ENCODE measurements at places on chromosomes 1 and 21.

- DNase-seq = no peak
These were observed 2.0 kb upstream of the ENAH start for GRCh38 chr1:225654688-225655508.

- peak; percentile 8 for DNase-seq
These were observed 215.4 kb downstream of the OLFM3 start for GRCh38 chr1:101781201-101781831.

- no peak for DNase-seq
These were observed 13.9 kb upstream of the LAX1 start for GRCh38 chr1:203751051-203751450.

DNA sequence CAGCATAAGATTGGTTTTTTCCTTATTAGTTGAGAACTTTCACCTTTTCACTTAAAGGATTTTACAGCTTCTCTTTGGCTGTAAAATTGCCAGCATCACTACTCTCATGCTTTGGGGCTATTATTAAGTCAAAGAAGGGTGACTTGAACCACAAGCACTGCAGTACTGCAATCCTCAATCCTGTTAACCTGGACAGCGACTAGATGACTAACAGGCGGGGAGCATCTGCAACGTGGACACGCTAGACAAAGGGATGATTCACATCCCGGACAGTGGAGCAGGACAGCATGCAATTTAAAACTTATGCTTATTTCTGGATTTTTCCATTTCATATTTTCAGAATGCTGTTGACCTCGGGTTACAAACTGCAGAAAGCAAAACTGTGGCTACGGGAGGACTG lies 8.1 kb downstream of the ARV1 start:
- no peak for DNase-seq

DNA sequence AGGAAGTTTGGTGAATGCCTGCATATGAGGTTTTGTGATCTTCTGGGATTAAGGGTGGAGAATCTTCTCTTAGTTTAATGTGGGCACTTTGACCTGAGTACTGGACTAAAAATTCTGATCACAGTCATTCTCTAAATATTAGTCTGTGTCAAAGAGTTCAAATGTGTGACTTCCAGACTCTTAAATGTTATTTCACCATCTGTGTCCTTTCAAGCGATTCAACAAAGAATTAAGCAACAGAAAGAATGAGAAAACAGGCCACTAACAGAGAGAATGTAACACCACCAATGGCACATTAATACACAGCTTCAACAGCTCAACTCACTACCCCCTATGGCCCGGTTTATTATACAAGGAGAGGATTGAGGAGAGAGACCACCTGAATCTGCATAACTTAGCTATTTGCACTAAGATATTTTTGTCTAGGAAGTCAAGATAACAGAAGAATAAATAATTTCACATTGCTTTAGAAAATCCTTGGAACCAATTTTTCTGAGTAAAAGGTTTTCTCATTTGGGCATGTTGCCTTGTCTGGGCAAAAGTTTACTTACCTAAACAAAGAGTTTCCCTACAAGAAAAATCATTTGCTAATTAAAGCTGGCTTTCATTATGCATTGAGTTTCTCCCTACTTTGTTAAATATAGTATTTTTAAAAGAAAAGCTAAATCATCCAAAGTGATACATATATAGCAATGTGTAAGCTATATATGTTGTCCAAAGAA lies 1313.7 kb downstream of the NCAM2 start:
- no peak for DNase-seq

GRCh38 chr1:29237129-29237821 lies 953 bp downstream of the PTPRU start:
- DNase-seq = peak; percentile 18

- DNase-seq = no peak
These were observed 1.8 kb downstream of the SUMO3 start for GRCh38 chr21:44815852-44816628.

DNA sequence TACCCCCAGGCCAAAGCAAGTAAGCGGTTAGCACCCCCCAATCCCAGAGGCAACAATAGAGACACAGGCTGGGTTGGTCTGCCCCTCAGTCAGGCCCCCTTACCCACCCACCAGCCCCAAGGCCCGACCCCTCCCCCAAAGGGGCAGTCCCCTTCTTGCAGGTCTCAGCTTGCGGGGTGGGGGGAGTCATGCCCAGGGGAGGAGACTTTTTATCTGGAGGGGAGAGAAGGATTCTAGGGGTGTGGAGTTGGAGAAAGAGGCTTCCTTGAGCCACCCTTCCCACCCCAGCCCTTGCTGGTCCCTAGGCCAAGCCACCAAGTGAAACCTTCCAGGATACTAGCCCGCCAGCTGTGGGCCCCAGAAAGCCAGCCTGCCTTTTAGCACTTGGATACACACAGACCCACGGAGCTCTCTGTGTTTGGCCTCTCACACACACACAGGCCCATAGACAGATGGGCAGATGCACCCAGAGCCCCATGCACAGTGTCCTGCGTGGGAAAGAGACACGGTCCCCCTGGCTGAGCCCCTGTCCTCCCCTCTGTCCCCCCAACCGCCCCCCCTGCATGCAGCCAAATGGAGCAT lies 7.1 kb downstream of the TMEM54 start:
- no peak for DNase-seq

- DNase-seq = peak; percentile 80
These were observed 147.8 kb downstream of the TOMM20 start for GRCh38 chr1:234980645-234981396.

DNA sequence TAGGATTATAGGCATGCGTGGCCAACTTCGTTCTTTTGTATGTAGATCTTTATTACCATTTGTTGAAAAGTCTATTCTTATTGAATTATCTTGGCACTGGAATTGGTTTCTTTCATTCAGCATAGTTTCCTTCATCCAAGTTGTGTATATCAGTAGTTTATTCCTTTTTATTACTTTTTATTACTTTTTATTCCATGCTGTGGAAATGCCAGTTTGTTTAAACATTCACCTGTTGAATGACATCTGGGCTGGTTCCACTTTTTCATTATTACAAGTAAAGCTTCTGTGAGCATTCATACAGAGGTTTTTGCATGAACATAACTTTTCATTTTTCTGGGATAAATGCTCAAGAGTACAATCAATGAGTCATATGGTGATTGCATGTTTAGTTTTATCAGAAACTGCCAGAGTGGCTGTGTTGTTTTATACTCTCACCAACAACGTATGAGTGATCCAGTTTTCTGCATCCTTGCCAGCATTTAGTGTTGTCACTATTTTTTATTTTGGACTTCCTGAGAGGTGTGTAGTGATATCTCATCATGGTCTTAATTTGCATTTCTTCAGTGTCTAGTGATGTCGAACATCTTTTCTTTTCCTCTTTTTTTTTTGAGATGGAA lies 28.6 kb downstream of the PTPRU start:
- no peak for DNase-seq

DNA sequence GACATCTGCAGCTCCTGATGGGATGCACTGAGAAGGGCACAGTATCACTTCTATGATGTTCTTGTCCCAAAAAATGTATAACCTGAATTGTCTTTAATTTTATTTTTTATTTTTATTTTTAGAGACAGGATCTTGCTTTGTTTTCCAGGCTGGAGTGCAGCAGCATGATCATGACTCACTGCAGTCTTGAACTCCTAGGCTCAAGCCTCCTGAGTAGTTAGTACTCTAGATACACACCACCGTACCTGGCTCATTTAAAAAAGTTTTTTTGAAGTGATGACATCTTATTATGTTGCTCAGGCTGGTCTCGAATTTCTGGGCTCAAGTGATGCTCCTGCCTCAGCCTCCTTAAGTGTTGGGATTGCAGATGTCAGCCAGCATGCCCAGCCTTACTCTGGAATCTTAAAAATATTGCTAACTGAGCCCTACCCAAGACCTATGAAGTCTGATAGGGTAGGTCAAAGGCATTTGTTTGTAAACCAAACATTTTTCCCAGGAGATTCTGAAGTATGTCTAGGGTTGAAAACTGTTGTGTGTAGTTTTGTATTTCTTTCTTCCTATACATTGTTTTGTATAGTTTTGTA lies 68.9 kb downstream of the ATF6 start:
- no peak for DNase-seq

DNA sequence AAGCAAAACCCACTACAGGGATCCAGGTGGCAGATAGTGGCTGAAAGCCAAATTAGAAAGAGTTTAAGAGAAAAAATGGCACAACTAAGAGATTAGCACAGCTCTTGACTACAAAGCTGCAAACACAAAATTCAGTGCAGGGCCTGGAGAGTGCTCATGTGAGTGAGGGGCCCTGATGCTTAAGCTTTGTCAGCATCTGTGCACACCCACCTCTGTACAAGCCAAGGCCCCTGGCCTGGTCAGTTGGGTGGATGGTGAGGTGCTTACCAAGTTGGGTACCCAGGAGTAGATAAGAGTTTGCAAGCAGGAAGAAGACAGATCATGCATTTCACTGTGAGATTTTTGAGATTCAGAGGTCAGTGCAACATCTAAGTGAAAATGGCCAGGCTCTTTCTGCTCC lies 62.7 kb upstream of the ATP1B1 start:
- DNase-seq = no peak

- DNase-seq = peak; percentile 28
These were observed 19.4 kb downstream of the RRP15 start for GRCh38 chr1:218304281-218305039.

Measured in Ammon's horn (tissue), 1 donor.